ENCODE measurements at places on chromosomes 5 and 9. TPM values are rescaled to one million over a fixed set of nuclear protein-coding genes. Genes with fewer than 3 reads are reported as not detected.

The ZDHHC11B gene
- total RNA-seq = not detected

- H3K4me1 ChIP-seq = no peaks in the 10 kb centered on the region
- H3K27me3 ChIP-seq = peaks cover 40% of the 10 kb centered on the region
- no peak overlapping the region for H3K27ac ChIP-seq
- H3K4me3 ChIP-seq = no peak overlapping the region
- no peak for DNase-seq
- H3K36me3 ChIP-seq = no peaks in the 10 kb centered on the region
These were observed 98.4 kb upstream of the CPLX2 start for GRCh38 chr5:175772747-175773533.

- no peak for DNase-seq
- H3K36me3 ChIP-seq = no peaks in the 10 kb centered on the region
- H3K27ac ChIP-seq = no peak overlapping the region
- no peak overlapping the region for H3K4me3 ChIP-seq
These were observed 146.4 kb upstream of the FGF10 start for GRCh38 chr5:44535621-44536020.

The GRPEL2 gene
- total RNA-seq = 49.6 TPM

The TRAF1 gene
- 80.6 TPM for total RNA-seq

GRCh38 chr5:102921341-102922044 is 166.4 kb downstream of the PAM start:
- DNase-seq = no peak
- H3K4me3 ChIP-seq = no peak overlapping the region
- H3K27me3 ChIP-seq = no peaks in the 10 kb centered on the region
- no peak overlapping the region for H3K27ac ChIP-seq

GRCh38 chr5:30693326-30693725 is 500.2 kb upstream of the CDH6 start:
- no peak overlapping the region for H3K4me3 ChIP-seq
- H3K36me3 ChIP-seq = no peaks in the 10 kb centered on the region
- H3K27me3 ChIP-seq = no peaks in the 10 kb centered on the region
- no peaks in the 10 kb centered on the region for H3K4me1 ChIP-seq

- DNase-seq = no peak
- H3K4me1 ChIP-seq = no peaks in the 10 kb centered on the region
- H3K36me3 ChIP-seq = no peaks in the 10 kb centered on the region
These were observed 10.4 kb upstream of the NR5A1 start for GRCh38 chr9:124517600-124517999.

The SMU1 gene
- 23.9 TPM for total RNA-seq

GRCh38 chr5:57493034-57493433 is 10.4 kb upstream of the ACTBL2 start:
- H3K4me3 ChIP-seq = no peak overlapping the region
- peaks cover 24% of the 10 kb centered on the region for H3K4me1 ChIP-seq
- no peak for DNase-seq
- H3K27me3 ChIP-seq = no peaks in the 10 kb centered on the region

The SARDH gene
- total RNA-seq = 7.7 TPM

GRCh38 chr9:127865645-127866464 is 11.4 kb upstream of the ENG start:
- no peaks in the 10 kb centered on the region for H3K27me3 ChIP-seq
- DNase-seq = peak; percentile 55
- H3K4me3 ChIP-seq = no peak overlapping the region
- no peaks in the 10 kb centered on the region for H3K36me3 ChIP-seq
- peaks cover 37% of the 10 kb centered on the region for H3K4me1 ChIP-seq
- H3K27ac ChIP-seq = no peak overlapping the region

The TEX48 gene
- total RNA-seq = not detected

GRCh38 chr5:62707563-62707962 is 128.9 kb downstream of the LRRC70 start:
- H3K4me1 ChIP-seq = no peaks in the 10 kb centered on the region
- H3K36me3 ChIP-seq = no peaks in the 10 kb centered on the region
- H3K4me3 ChIP-seq = no peak overlapping the region
- no peak overlapping the region for H3K27ac ChIP-seq

Measured in activated naive CD4-positive, alpha-beta T cell treated with anti-CD3 and anti-CD28 coated beads for 36 hours (primary cell).